Stimulated activated CD8-positive, alpha-beta memory T cell treated with anti-CD3 and anti-CD28 coated beads, Interleukin-2, amount 100 ng/mL, for 1 hour (primary cell): ENCODE measurements at places on chromosomes 2 and 18.

DNA sequence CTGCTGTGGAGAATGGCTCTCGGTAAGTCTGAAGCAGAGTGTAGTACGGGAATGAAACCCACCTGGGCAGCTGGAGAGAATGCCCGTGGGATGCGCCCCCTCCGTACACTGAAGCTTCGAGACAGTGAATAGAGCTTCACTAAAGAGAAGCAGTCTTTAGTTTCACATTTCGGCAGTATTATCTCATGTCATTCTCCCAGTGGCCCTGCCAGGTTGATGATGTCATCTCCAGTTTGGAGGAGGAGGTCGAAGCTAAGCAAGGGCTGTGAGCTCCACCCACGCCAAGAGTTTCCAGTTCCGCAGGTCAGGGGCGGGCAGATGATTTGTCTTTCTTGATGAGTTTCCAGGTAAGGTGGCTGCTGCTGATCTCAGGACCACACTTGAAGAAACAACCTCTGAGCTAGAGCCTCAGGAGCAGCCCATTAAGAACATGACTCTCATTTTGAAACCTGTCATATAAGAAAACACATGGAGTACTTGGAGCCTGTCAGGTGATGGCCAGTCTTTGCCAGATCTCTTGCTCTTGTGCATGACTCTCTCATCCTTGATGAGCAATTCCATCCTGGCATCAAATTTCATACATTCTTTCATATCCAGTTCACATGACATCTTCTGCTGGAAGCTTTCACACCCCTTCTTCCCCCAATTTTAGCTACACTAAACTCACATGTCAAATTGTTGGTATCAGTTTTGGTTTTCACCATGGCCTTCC lies 475.0 kb downstream of the RNF144A start:
- no peak for DNase-seq

DNA sequence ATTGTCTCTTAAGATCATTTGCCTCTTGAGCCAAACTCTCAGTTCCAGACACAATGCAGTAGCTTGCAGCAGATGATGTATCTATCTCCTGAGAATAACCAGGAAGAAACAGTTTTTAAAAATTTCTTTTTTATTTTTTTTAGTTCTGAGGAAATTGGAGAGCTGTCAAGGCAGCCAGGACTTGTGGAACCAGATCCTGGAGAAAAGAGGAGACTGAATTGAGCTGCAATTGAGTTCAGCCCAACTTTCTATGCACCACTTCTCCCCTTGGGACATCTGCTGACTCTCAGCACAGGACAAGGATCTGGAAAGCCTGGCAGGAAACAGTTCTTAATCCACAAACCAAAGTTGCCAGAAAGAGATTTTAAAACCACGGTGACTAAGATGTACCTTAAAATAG lies 13.5 kb upstream of the CSRNP3 start:
- DNase-seq: no peak

DNA sequence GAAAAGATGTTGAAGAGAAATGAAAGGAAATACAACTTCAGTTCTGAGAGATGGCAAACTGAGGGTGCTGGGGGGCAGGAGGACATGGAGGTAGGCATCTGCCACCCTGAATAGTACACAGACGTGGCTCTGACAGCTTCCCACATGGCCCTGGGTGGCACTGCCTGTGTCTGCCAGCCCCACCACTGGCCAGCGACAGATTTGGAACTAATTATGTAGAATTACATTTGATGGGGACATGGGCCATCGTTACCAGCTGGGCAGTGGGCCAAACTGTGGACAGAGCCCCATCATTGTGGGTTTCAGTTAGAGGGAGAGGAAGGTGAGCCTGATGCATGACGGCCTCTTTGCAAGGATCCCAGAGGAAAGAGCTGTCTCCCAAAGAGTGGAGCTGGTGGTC lies 216.0 kb upstream of the HAAO start:
- no peak for DNase-seq

DNA sequence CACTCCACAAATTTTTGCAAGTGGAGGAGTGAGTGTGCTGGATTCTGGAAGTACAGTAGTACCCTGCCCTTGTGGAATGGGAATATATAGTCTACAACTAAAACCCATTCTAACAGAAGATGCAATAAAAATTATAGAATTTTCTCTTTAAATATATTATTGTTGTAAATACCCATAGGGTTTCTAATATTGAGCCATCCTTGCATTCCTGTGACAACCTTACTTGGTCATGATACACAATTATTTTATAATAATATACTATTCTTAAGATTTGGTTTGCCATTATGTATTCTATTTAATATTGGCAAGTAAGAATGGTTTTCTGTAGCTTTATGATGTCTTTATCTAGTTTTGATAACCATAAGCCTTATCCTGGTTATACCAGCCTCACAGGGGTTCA lies 52.2 kb downstream of the EML6 start:
- no peak for DNase-seq
